ENCODE measurements at places on chromosomes 16 and 17.

DNA sequence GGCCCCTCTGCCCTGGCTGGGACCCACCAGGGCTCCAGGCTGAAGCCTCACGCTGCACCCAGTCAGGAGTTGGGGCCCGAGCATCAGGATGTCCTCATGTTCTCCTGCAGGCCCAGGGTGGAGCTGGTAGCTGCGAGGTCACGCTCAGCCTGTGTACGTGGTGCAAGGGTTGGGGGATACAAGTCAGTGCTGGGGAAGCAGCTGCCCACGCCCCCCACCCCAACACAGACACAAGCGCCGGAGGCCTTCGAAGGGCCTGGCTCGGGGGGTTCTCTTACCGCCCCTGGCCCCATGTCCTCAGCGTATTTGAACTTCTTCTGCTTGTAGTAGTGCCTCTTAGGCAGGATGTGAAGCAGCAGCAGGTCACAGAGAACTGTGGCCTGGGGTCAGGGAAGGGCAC is 4.9 kb upstream of the CAMKK1 start:
- DNase-seq = no peak

DNA sequence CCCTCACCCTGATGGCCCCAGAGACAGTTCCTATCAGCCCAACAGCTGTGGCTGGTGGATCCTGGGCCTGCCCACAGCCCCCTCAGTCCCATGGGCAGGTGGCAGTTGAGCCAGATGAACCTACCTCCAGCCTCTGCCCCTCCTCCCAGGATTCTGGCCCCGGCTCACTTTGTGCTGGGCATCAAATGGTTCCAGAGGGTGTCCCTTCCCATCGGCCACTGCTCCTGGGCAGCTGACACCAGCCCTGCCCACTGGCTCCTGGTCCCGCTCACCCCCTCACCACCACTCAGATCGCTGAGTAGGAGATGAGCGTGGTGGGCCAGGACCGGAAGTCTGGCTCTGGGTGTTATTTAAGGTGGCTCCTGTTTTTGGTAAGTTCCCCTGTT is 2.0 kb downstream of the TTYH2 start:
- DNase-seq = no peak

DNA sequence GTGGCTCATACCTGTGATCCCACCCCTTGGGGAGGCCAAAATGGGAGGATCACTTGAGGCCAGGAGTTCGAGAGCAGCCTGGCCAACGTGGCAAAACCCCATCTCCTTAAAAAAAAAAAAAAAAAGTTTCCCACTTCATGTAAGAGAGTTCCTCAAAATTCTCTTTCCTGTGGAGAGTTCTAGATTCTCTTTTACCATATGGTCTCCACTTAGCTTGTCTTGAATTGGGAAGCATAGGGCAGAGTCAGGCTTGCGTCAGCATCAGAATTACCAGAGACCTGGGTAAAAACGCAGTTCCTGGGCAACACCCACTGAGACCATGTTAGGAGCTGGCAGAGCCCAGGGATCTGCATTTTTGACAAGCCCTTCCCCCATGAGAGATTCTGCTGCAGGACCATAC is 158.4 kb downstream of the CCDC182 start:
- no peak for DNase-seq

- DNase-seq = no peak
Measured at GRCh38 chr17:35094902-35095301, 24.8 kb downstream of the RAD51D start.

GRCh38 chr17:18986541-18987229 is 17.9 kb downstream of the FAM83G start:
- no peak for DNase-seq

DNA sequence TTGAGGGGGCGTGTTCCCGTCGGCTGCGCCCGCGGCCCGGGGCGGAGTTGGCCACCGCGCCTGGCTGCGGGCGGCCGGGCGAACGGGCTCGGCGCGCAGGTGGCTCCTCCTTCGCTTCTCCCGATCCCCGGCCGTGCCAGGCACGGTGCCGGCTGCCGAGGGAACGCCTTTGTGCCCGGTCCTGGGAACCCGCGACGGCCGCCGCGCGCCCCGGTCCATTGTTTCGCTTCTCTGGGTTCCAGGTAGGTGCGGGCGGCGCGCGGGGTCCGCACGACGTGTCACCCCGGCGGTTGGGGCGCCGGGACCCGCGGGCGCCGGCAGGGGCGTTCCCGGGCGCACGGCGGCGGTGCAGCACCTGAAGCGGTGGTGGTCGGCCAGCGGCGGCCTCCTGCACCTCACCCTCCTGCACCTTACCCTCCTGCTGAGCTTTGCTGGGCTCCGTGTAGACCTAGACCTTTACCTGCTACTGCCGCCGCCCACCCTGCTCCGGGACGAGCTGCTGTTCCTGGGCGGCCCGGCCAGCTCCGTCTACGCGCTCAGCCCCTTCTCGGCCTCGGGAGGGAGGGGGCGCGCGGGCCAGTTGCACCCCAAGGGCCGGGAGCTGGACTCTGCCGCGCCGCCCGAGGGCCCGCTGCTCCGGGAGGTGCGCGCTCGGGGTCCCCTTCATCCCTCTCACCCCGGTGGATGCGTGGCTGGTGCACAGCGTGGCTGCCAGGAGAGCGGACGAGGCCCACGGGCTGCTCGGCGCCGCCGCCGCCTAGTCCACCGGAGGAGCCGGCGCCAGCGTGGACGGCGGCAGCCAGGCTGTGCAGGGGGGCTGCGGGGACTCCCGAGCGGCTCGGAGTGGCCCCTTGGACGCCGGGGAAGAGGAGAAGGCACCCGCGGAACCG is 99.9 kb downstream of the EFCAB13 start:
- no peak for DNase-seq
